ENCODE measurements at places on chromosomes 2 and 18. TPM values are rescaled to one million over a fixed set of nuclear protein-coding genes. Genes with fewer than 3 reads are reported as not detected.

DNA sequence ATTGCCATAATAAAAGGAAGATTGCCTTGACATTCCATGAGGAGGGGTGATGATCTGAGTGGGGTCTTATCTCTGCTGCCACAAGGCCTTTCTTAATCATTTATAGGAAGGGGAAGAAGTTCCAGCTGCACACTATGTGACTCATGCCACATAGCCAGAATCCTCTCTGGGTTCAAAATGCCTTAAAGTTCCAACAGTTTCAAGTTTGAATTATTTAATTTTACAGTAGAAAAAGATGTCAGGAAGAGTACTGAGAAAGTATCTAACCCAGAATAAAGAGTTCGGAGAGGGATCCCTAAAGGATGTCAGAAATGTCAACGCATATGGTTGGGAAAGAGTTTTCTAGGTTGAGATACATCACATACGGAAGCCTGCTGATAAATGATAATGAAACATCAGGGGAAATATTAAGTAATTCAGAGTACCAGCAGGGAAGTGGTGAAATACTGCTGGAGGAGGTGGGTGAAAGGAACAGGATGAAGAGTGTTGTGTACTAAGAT is 999.9 kb downstream of the TSN start:
- H3K4me1 ChIP-seq = no peaks in the 10 kb centered on the region
- no peaks in the 10 kb centered on the region for H3K27me3 ChIP-seq
- no peak overlapping the region for H3K4me3 ChIP-seq
- no peak overlapping the region for H3K27ac ChIP-seq
- no peaks in the 10 kb centered on the region for H3K36me3 ChIP-seq
- DNase-seq = no peak

DNA sequence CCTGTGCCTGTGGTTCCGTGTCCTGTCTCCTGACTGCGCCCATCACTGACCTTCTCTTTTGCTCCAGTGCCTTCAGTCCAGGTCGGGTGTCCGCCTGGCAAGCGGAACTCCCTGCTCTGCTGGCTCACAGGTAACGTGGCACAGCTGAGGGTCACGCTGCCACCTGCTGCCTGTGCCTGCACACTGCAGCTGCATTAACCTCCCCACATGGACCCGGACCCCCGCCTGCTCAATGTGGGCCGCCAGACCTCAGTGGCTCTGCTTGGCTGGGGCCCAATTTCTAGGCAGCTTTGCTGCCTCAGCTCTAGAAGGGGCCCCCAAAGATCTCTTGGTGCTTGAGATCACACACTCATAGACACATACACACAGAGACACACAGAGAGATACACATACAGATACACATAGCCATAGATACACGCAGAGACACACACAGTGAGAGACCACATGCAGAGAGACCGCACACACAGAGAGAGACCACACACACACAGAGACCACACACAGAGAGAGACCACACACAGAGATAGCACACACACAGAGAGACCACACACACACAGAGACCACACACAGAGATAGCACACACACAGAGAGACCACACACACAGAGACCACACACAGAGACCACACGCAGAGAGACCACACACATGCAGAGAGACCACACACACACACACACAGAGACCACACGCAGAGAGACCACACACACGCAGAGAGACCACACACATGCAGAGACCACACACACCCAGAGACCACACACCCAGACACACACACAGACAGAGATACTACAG is 14.9 kb upstream of the CNNM3 start:
- no peaks in the 10 kb centered on the region for H3K27me3 ChIP-seq
- DNase-seq = peak; percentile 80
- H3K27ac ChIP-seq = no peak overlapping the region
- H3K4me3 ChIP-seq = no peak overlapping the region

- H3K4me3 ChIP-seq = no peak overlapping the region
- H3K36me3 ChIP-seq = no peaks in the 10 kb centered on the region
- peak; percentile 34 for DNase-seq
- no peaks in the 10 kb centered on the region for H3K27me3 ChIP-seq
Observed at GRCh38 chr2:53460347-53460746, 307.3 kb upstream of the CHAC2 start.

TMEM127 gene
- 81.1 TPM for total RNA-seq

DNA sequence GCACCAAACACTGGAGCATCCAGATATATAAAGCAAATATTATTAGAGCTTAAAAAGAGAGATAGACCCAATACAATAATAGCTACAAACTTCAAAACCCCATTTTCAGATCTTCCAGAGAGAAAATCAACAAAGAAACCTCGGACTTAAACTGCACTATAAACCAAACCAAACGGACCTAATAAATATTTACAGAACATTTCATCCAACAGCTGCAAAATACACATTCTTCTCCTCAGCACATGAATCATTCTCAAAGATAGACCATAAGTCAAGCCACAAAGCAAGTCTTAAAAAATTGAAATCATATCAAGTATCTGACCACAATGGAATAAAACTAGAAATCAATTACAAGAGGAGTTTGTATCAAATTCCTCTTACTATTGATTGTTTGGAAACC is 140.2 kb upstream of the OTOS start:
- no peaks in the 10 kb centered on the region for H3K36me3 ChIP-seq
- H3K27ac ChIP-seq = no peak overlapping the region
- DNase-seq = no peak
- H3K4me3 ChIP-seq = no peak overlapping the region
- H3K27me3 ChIP-seq = no peaks in the 10 kb centered on the region
- no peaks in the 10 kb centered on the region for H3K4me1 ChIP-seq

- no peaks in the 10 kb centered on the region for H3K27me3 ChIP-seq
- H3K4me3 ChIP-seq = peak overlapping the region; percentile 64
- DNase-seq = no peak
- H3K4me1 ChIP-seq = peaks cover 3% of the 10 kb centered on the region
- H3K27ac ChIP-seq = peak overlapping the region; percentile 99
- H3K36me3 ChIP-seq = no peaks in the 10 kb centered on the region
Observed at GRCh38 chr2:70089220-70089982, 2.1 kb downstream of the PCBP1 start.

GRCh38 chr2:96091141-96091710 is 25.1 kb downstream of the ADRA2B start:
- H3K4me3 ChIP-seq = no peak overlapping the region
- no peaks in the 10 kb centered on the region for H3K27me3 ChIP-seq
- peak; percentile 77 for DNase-seq
- no peak overlapping the region for H3K27ac ChIP-seq
- peaks cover 7% of the 10 kb centered on the region for H3K4me1 ChIP-seq
- no peaks in the 10 kb centered on the region for H3K36me3 ChIP-seq

FSHR gene
- total RNA-seq = not detected

- H3K27me3 ChIP-seq = no peaks in the 10 kb centered on the region
- H3K27ac ChIP-seq = no peak overlapping the region
- H3K4me3 ChIP-seq = no peak overlapping the region
- H3K4me1 ChIP-seq = no peaks in the 10 kb centered on the region
- no peak for DNase-seq
Observed at GRCh38 chr2:154443919-154444318, 254.6 kb upstream of the KCNJ3 start.

DNA sequence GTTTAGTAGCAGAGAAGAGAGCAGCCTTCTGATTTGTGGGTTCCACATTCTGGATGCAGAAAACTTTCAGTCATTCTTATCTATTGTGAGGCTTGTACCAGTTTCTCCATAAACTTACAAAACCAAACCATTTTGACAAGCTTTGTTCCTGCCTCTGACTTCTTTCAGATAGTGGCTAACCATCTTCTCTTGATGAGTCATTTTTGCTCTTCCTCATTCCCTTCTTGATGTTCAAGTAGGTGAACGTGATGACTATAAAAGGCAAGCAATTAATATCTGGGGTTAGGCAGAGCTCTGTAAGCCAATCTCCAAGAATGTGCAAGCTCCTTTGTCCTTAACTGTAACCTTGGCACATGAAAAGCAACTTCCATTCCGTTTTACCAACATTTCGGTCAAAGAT is 2083.1 kb upstream of the PIK3C3 start:
- no peak overlapping the region for H3K27ac ChIP-seq
- H3K27me3 ChIP-seq = no peaks in the 10 kb centered on the region
- DNase-seq = no peak
- no peaks in the 10 kb centered on the region for H3K36me3 ChIP-seq
- no peak overlapping the region for H3K4me3 ChIP-seq

GRCh38 chr18:7919565-7919964 is 352.4 kb downstream of the PTPRM start:
- H3K36me3 ChIP-seq = no peaks in the 10 kb centered on the region
- no peak overlapping the region for H3K4me3 ChIP-seq
- H3K4me1 ChIP-seq = no peaks in the 10 kb centered on the region
- H3K27ac ChIP-seq = no peak overlapping the region
- DNase-seq = no peak

GRCh38 chr2:159617100-159617499 is 752 bp upstream of the BAZ2B start:
- H3K27me3 ChIP-seq = no peaks in the 10 kb centered on the region
- DNase-seq = no peak
- no peaks in the 10 kb centered on the region for H3K36me3 ChIP-seq

GRCh38 chr2:219178377-219179175 is 501 bp downstream of the RETREG2 start:
- DNase-seq = peak; percentile 71
- H3K27ac ChIP-seq = peak overlapping the region; percentile 100
- H3K4me3 ChIP-seq = peak overlapping the region; percentile 76
- H3K4me1 ChIP-seq = peaks cover 8% of the 10 kb centered on the region

- DNase-seq = no peak
- no peaks in the 10 kb centered on the region for H3K36me3 ChIP-seq
- no peak overlapping the region for H3K27ac ChIP-seq
Observed at GRCh38 chr2:80363330-80363729, 58.8 kb upstream of the LRRTM1 start.

TCF4 gene
- 9.8 TPM for total RNA-seq

PSTPIP2 gene
- total RNA-seq = 3.8 TPM

GRCh38 chr2:157874348-157874747 is 1.8 kb downstream of the ACVR1 start:
- peak overlapping the region; percentile 59 for H3K4me3 ChIP-seq
- H3K27me3 ChIP-seq = no peaks in the 10 kb centered on the region
- no peak for DNase-seq
- peaks cover 5% of the 10 kb centered on the region for H3K4me1 ChIP-seq
- H3K27ac ChIP-seq = peak overlapping the region; percentile 65

GRCh38 chr2:121501554-121501953 is 29.1 kb upstream of the RNU4ATAC start:
- no peak overlapping the region for H3K4me3 ChIP-seq
- no peaks in the 10 kb centered on the region for H3K4me1 ChIP-seq
- H3K27me3 ChIP-seq = no peaks in the 10 kb centered on the region
- no peak overlapping the region for H3K27ac ChIP-seq
- DNase-seq = no peak
- no peaks in the 10 kb centered on the region for H3K36me3 ChIP-seq

- peak overlapping the region; percentile 28 for H3K4me3 ChIP-seq
- no peaks in the 10 kb centered on the region for H3K4me1 ChIP-seq
- H3K27me3 ChIP-seq = no peaks in the 10 kb centered on the region
- no peak overlapping the region for H3K27ac ChIP-seq
Observed at GRCh38 chr2:636641-637405, 40.4 kb downstream of the TMEM18 start.

GRCh38 chr2:187167491-187167890 is 280.6 kb downstream of the CALCRL start:
- H3K4me3 ChIP-seq = no peak overlapping the region
- no peaks in the 10 kb centered on the region for H3K4me1 ChIP-seq
- H3K36me3 ChIP-seq = no peaks in the 10 kb centered on the region
- H3K27me3 ChIP-seq = no peaks in the 10 kb centered on the region

DNA sequence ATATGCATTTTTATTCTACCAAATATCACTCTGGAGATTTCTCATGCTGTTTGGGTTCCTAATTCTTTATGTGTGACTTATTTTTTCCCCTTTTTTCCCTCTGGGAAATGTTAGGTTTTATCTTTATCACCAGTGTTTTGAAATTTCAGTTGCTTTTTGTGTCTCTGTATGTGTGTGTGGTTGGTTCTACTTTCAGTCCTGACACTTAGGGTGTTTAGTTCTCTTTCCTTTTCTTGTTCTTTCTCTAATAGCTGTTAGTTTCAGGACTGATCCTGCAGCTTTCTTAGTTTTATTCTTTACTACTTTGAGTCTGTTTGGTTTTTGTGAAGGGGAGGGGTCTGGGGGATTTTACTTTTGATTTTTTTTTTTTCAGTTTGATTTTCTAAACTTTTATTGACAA is 23.1 kb downstream of the PPM1B start:
- H3K4me3 ChIP-seq = no peak overlapping the region
- H3K27ac ChIP-seq = no peak overlapping the region

GRCh38 chr2:104434318-104434792 is 419.6 kb upstream of the POU3F3 start:
- H3K4me1 ChIP-seq = no peaks in the 10 kb centered on the region
- H3K4me3 ChIP-seq = no peak overlapping the region
- peak; percentile 21 for DNase-seq
- H3K36me3 ChIP-seq = no peaks in the 10 kb centered on the region
- H3K27ac ChIP-seq = no peak overlapping the region
- H3K27me3 ChIP-seq = no peaks in the 10 kb centered on the region

DNA sequence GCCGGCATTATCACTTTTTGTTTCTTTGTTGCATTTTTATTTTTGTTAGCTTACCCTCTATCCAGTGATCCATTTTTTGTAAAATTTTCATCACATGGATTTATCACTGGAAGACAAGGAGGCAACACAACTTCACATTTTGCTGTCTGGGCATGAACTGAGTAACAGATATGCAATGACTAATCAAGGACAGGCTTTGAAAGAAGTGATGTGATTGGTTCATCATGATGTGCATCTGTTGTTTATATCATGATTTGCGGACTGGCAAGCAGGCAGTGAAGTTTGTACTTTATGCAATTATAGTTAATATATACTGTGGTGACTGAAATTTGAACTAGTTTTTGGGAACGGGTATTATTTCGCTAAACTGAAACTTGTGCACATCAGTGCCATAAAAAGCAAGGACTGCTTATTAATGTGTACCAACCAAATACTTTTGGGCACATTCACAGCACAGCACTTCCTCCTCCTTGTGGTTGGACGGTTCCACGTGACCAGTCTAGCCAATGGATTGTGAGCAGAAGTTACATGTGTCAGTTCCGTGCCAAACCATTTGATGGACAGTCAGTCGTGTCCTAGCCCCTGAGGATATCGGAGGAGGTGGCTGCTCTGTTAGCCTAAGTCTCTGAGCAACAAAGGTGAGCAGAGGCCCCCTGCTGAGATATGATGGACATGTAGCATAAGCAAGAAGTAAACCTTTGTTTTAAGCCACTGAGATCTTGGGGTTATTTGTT is 201.4 kb upstream of the SIX2 start:
- H3K27me3 ChIP-seq = no peaks in the 10 kb centered on the region
- H3K4me1 ChIP-seq = no peaks in the 10 kb centered on the region
- no peak for DNase-seq
- no peak overlapping the region for H3K27ac ChIP-seq
- no peak overlapping the region for H3K4me3 ChIP-seq

GRCh38 chr2:113122364-113122763 is 5.0 kb upstream of the IL1RN start:
- no peak overlapping the region for H3K27ac ChIP-seq
- H3K4me3 ChIP-seq = no peak overlapping the region
- H3K4me1 ChIP-seq = no peaks in the 10 kb centered on the region
- no peaks in the 10 kb centered on the region for H3K36me3 ChIP-seq

GRCh38 chr2:177712462-177712861 is 319.9 kb downstream of the AGPS start:
- no peaks in the 10 kb centered on the region for H3K4me1 ChIP-seq
- no peak for DNase-seq
- H3K27ac ChIP-seq = no peak overlapping the region
- no peaks in the 10 kb centered on the region for H3K27me3 ChIP-seq

- no peak overlapping the region for H3K27ac ChIP-seq
- H3K27me3 ChIP-seq = no peaks in the 10 kb centered on the region
- no peak for DNase-seq
Observed at GRCh38 chr2:64485331-64485730, 31.4 kb downstream of the LGALSL start.

SP140L gene
- total RNA-seq = 13.2 TPM
